ENCODE measurements at places on chromosomes 1 and 21. TPM values are rescaled to one million over a fixed set of nuclear protein-coding genes. Genes with fewer than 3 reads are reported as not detected.

LGR6 gene
- total RNA-seq, result not detected

SLC44A5 gene
- 0.05 TPM for total RNA-seq

PLPPR4 gene
- 10.3 TPM for total RNA-seq

HSPA6 gene
- total RNA-seq, result 0.18 TPM

MRPL24 gene
- total RNA-seq, result 70.0 TPM

TBX19 gene
- total RNA-seq, result 0.47 TPM

RNU1-2 gene
- total RNA-seq, result under 0.01 TPM

Data from SJSA1 (cell line).